ENCODE measurements at places on chromosomes 12 and 14. TPM values are rescaled to one million over a fixed set of nuclear protein-coding genes. Genes with fewer than 3 reads are reported as not detected.
A peak's percentile ranks its signal among the peaks of the same experiment; 100 is the strongest.

- DNase-seq: no peak
Observed at GRCh38 chr12:95717316-95717928, 73.1 kb downstream of the NTN4 start.

GRCh38 chr14:74609721-74610120, 2.3 kb downstream of the LTBP2 start:
- no peak for DNase-seq

- no peak for DNase-seq
Observed at GRCh38 chr14:65252482-65253255, 150.4 kb upstream of the MAX start.

GRCh38 chr12:40110586-40110985, 4.7 kb upstream of the SLC2A13 start:
- no peak for DNase-seq

- peak; percentile 39 for DNase-seq
Observed at GRCh38 chr12:90978117-90978770, 23.3 kb upstream of the CCER1 start.

- DNase-seq: peak; percentile 37
Observed at GRCh38 chr12:19125325-19125724, 4.2 kb upstream of the PLEKHA5 start.

DNA sequence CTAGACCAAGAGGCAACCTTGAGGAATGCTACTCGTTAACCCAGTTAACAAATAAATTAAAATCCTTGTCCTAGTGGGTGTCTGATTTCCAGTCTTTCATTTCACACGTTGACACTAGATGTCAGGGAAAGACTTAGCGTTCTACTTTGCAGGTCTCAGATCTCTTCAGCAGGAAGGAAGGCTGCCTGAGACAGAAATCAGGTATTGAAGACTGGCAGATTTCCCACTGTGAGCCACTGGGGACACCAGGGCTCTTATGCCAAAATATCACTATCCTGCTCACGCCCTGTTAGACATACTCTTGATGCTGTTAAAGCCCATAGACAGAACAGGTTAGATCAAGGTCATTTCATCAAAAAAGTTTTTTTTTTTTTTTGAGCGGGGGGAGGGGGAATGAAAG, 33.0 kb downstream of the EMP1 start:
- DNase-seq: no peak

DNA sequence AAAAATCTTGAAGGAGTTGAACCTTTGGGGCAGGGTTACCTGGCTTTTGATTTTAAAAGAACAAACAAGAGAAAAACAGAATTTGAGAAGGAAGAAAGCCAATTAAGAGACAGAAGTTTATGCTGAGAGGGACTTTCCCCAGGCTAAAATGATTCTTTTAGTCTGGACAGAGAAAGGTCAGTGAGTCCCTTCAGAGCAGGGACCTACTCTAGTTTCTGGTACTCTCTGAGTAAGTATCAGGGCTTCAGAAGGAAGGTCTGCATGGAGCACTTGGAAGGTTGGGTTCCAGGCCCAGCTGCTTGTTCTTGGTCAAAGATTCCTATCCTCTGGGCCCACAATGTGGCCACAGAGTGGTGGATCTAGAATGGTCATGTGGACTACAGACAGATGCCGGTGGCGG, 59.6 kb downstream of the KLRG1 start:
- DNase-seq: no peak

DNA sequence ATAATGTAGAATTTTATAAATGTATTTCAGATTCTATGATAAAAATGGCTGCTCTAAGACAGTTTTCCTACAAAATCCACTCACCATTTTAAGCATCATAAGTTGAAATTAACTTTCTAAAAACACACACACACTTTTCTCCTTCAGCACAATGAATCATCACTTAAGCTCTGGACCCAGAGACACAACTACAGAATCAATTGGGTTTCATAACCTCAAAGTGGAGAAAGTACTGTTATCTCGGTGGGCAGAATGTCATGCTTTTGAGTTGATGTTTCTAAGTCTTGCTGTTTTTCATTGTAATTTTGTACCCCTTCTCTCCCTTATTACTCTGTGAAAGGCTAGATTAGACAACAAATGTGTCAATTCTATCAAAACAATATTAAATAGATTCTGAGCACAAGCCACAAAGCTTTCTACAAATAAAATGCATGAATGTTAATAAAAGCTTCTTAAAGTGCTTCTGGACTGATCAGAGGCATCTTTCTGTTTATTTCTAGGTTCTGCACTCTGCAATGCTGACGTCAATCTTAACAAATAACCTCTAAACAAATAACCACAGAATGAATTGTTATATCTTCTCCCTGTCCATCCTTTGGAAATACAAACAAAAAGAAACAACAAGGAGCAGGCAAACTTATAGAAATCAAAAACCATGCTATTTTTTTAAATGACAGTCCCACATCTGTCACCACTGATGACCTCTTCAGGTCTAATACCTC, 8.2 kb downstream of the IPO8 start:
- no peak for DNase-seq

DNA sequence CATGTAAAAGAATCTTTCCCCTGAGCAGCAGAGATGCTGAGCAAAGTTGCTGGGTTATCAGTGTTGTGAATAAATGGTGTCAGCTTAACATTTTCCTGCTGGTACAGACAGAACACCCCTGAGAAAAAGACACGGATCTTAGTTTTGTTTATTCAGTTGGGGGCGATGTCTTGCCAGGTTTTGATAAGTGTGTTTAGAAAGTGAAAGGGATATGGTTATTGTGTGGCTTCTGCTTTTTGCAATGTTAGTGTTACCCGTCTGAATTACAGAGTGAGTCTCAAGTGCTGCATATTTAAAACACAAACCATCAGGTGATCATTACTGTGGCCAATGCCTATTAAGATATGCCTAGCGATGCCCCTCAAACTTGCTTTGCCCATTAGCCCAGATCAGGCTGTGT, 864.6 kb upstream of the SEL1L start:
- DNase-seq: no peak

GRCh38 chr14:63788011-63788933, 60.4 kb upstream of the SGPP1 start:
- DNase-seq: no peak

DNA sequence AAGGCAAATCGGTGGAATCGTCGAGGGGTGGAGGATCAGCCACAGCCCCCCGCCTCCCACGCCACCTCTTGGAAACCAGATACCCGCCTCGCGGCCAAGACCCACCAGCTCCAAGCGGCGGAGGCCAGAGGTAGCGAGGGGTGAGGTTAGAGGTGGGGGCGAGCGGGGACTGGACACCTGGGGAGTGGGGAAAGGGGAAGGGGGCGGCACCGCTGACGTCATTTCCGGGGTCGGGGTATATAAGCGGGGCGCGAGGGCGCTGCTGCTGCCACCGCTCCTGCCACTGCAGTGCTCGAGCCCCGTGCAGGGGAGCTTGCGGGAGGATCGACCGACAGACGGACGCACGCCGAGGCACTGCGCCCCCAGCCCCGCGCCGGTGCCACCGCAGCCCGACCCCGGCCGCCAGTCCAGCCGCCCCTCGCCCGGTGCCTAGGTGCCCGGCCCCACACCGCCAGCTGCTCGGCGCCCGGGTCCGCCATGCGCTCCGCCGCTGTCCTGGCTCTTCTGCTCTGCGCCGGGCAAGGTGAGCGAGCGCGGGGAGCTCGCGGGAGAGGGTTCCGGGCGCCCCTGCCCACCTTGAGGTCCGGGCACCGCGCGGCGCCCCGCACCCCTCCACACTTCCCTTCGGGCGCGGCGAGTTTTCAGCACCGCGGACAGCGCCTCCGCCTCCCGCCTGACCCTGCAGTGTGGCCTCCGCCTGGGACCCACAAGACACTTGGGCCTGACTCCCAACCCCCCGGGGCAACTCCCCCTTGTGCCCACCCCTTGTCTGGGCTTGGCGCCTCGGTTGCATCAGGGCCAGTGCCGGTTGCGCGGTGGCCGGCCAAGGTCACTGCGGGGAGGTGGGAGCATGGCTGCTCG, at the start of gene CHGA:
Gene CHGA, plus strand, starts transcription at position 268 of the 861 bp plus-strand sequence. Its CDS starts 210 bp downstream, at position 478.
- DNase-seq: no peak

GRCh38 chr12:132100306-132101065, 43.6 kb downstream of the DDX51 start:
- DNase-seq: no peak

DNA sequence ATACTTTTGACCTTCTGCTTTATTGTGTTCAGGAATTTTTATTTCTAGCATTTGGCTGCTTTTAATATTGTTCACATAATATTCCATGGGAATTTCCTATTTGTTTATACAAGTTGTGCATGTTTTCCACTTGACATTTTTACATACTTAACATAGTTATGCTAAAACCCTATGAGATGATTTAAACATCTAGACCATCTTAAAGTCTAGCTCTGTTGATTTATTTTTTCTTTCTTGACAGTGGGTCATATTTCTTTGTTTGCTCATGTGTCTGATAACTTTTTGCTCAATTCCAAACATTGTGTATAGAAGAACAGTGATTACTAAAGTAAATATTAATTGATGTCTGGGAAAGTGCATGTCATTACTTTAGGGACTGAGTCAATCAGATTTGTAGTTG, 202.1 kb upstream of the PDZRN4 start:
- no peak for DNase-seq

DNA sequence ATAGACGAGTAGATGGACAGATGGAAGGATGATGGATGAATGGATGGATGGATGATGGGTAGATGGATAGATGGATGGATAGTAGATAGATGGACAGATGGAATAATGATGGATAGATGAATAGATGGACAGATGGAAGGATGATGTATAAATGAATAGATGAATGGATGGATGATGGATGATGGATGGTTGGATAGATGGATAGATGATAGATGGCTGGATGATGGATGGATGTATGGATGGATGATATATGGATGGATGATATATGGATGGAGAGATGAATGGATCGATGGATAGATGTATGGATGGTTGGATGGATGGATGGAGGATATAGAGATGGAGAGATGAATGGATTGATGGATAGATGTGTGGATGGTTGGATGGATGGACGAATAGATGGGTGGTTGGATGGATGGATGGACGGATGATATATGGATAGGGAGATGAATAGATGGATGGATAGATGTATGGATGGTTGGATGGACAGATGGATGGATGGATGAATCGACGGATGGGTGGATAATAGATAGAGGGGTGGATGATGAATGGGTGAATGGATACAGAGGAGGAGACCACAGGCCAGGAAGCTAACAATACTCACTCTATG, 19.3 kb downstream of the TRPV4 start:
- DNase-seq: no peak

GRCh38 chr12:64560396-64561301, 49.6 kb upstream of the RASSF3 start:
- DNase-seq: peak; percentile 88

GRCh38 chr14:22887990-22888378, 5.0 kb downstream of the REM2 start:
- DNase-seq: no peak

- DNase-seq: no peak
Observed at GRCh38 chr14:105710119-105711043, 184.0 kb downstream of the TMEM121 start.

Gene LRTM2
- total RNA-seq: not detected

Gene C1S
- 39.8 TPM for total RNA-seq

Gene PTPRR
- 41.5 TPM for total RNA-seq

Gene POTEG
- not detected for total RNA-seq

Gene KCNJ8
- total RNA-seq: not detected

Gene PPP1R13B
- total RNA-seq: 4.0 TPM

Gene FERMT2
- total RNA-seq: 75.4 TPM

Gene DPPA3
- not detected for total RNA-seq

Gene ANO2
- 2.1 TPM for total RNA-seq

Gene SPIC
- total RNA-seq: not detected

Data from A172 (cell line).